Kidney epithelial cell (primary cell): ENCODE measurements at places on chromosomes 3 and 15. TPM values are rescaled to one million over a fixed set of nuclear protein-coding genes. Genes with fewer than 3 reads are reported as not detected.

Gene SKOR1
- total RNA-seq = not detected in 2 replicates

Gene MYO9A
- total RNA-seq = 16.3 and 17.0 TPM in 2 replicates

Gene PLEKHO2
- 11.0 and 13.4 TPM in 2 replicates for total RNA-seq

Gene FBLN2
- 6.7 and 6.9 TPM in 2 replicates for total RNA-seq

Gene KLHL6
- total RNA-seq = not detected in 2 replicates

Gene RASL12
- 0.92 TPM in 1 of 2 replicates, not detected in the other for total RNA-seq

Gene TNFSF10
- total RNA-seq = 8.6 and 16.5 TPM in 2 replicates

Gene SYNM
- total RNA-seq = 3.7 and 3.9 TPM in 2 replicates

Gene NOP10
- 355 and 365 TPM in 2 replicates for total RNA-seq

Gene PLA1A
- total RNA-seq = 0.75 and 1.4 TPM in 2 replicates

Gene CCDC13
- 0.33 and 2.1 TPM in 2 replicates for total RNA-seq

Gene SNURF
- total RNA-seq = 1.4 and 2.5 TPM in 2 replicates

Gene ZKSCAN7
- 5.3 and 6.9 TPM in 2 replicates for total RNA-seq

Gene LEKR1
- 1.0 and 2.3 TPM in 2 replicates for total RNA-seq

Gene SPINK8
- not detected in 2 replicates for total RNA-seq

Gene KBTBD12
- total RNA-seq = 0.08 and 0.41 TPM in 2 replicates

Gene DNAH12
- 0.41 TPM in 1 of 2 replicates, not detected in the other for total RNA-seq

Gene IQCH
- total RNA-seq = 3.0 and 6.3 TPM in 2 replicates

Gene DGKG
- 0.04 and 0.21 TPM in 2 replicates for total RNA-seq

Gene HGD
- total RNA-seq = 0.88 and 1.2 TPM in 2 replicates

Gene FHIT
- total RNA-seq = 9.1 and 11.5 TPM in 2 replicates

Gene GOLGA6B
- total RNA-seq = not detected in 2 replicates

Gene NPHP3
- total RNA-seq = 16.8 and 23.3 TPM in 2 replicates

Gene LARP6
- total RNA-seq = 52.8 and 101 TPM in 2 replicates

Gene ADAMTS9
- total RNA-seq = 211 and 217 TPM in 2 replicates

Gene PCLAF
- total RNA-seq = 2.6 and 8.4 TPM in 2 replicates

Gene MOBP
- total RNA-seq = 0.08 and 0.75 TPM in 2 replicates

Gene COLQ
- 0.13 and 0.41 TPM in 2 replicates for total RNA-seq

Gene PLA2G4E
- total RNA-seq = not detected in 2 replicates

Gene CCR1
- total RNA-seq = 0.07 TPM in 1 of 2 replicates, not detected in the other

Gene ACP3
- total RNA-seq = 0.46 and 1.8 TPM in 2 replicates

Gene EFHB
- total RNA-seq = 0.33 and 1.5 TPM in 2 replicates

Gene WWTR1
- total RNA-seq = 42.1 and 50.4 TPM in 2 replicates

Gene PAQR5
- 6.4 and 9.7 TPM in 2 replicates for total RNA-seq

Gene APOD
- total RNA-seq = not detected in 2 replicates

Gene HTD2
- total RNA-seq = 5.3 and 8.9 TPM in 2 replicates
